Mesenchymal stem cell (in vitro differentiated cells and primary cell): ENCODE measurements at places on chromosomes 2 and 18.

DNA sequence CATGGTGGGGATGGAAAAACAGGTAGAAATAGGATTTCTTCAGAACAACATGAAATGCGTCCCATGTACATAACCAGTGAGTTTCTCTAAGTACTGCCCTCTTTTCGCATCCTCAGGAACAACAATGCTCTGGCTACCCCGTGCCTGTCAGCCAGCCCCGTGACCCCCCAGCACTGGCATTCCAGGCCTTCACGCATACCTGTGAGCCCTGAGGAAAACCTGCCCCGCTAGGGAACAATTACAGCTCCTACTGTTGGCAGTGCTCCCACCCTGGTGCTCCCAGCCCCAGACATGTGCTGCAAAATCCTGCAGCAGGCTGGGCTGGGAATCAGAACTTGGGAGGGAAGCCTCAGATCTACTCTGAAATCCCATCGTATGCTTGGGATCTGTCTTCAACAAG is 9.1 kb downstream of the SMAD7 start:
- DNase-seq = no peak

DNA sequence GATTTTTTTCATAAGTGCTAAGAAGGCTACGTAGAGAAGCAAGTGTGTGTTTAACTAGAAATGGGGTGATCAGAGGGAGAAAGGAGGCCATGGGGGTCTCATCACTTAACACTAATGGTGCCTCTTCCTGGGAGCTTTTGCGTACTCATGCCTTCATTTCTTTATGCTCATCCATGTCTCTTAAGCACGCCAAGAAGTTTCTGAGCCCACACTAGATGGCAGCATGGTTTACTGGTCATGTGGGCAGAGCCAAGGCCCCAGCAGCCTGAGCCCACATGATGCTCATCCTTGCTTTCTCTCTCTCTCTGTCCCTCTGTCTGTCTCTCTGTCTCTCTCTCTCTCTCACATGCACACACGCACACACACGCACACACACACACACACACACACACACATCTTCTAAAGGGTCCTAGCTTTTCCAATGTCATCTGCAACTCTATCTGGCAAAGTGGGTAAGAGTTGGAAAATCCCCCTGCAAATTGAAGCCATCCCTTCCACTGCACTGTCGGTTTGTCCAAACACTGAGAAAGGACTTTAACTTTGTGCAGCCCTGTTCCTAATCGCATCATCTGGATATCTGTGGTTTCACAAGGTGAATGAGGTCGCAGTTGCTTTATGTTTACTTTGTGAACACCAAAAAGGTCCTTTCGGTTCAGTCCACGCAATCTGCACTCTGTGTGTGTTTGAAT is 137.1 kb upstream of the CCDC68 start:
- peak; percentile 73 for DNase-seq

DNA sequence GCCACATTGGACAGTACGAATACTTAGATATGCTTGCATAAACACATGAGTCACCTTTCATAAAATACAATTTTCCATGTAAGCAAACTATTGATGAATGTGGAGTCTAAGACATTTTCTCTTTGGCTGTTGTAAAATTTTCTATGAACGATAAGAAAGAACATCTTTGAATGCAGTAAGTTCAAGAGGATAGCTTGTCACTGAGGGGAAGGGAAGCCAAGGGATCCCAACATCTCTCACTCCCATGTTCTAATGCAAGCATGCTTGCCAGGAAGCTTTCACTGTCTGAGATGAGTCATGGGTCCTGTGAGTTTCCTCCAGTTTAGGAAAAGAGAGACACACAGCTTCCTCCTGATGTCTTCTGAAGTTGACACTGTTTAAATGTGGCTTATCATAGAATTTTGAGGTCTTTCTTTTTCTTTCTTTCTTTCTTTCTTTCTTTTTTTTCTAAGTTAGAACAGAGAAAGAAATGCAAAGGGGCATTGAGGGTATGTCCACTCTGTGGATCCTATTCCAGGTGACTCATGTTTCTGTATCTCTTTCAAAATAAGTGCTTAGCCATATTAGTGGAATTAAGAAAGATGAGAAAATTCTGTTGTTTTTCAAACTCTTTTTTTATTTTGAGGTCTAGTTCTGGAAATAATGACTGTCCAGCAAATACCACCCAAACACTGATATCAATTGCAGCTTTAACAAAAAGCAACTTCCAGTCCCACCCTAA is 146.6 kb downstream of the RDH14 start:
- peak; percentile 88 for DNase-seq

- DNase-seq = no peak
Measured at GRCh38 chr2:78011251-78011650, 489.1 kb upstream of the LRRTM4 start.

DNA sequence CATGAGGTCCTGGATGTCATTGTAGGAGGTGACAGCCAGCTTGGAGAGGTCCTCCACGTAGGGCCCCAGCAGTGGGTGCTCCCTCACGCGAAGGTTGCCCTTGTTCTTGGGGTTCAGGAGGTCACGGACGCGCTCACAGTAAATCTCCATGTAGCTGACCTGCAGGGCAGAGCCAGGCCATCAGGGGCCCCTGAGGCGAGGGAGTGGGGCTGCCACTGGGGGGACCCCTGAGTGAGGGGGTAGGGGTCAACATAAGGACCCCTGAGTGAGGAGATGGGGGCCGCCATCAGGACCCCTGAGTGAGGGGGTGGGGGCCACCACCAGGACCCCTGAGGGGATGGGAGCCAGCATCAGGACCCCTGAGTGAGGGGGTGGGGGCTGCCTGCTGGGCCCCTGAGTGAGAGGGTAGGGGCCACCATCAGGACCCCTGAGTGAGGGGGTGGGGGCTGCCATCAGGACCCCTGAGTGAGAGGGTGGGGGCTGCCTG is 33.6 kb downstream of the KIF1A start:
- DNase-seq = no peak
